Frontal cortex (tissue), 4 donors: ENCODE measurements at places on chromosomes 4 and X. TPM values are rescaled to one million over a fixed set of nuclear protein-coding genes. Genes with fewer than 3 reads are reported as not detected.

DNA sequence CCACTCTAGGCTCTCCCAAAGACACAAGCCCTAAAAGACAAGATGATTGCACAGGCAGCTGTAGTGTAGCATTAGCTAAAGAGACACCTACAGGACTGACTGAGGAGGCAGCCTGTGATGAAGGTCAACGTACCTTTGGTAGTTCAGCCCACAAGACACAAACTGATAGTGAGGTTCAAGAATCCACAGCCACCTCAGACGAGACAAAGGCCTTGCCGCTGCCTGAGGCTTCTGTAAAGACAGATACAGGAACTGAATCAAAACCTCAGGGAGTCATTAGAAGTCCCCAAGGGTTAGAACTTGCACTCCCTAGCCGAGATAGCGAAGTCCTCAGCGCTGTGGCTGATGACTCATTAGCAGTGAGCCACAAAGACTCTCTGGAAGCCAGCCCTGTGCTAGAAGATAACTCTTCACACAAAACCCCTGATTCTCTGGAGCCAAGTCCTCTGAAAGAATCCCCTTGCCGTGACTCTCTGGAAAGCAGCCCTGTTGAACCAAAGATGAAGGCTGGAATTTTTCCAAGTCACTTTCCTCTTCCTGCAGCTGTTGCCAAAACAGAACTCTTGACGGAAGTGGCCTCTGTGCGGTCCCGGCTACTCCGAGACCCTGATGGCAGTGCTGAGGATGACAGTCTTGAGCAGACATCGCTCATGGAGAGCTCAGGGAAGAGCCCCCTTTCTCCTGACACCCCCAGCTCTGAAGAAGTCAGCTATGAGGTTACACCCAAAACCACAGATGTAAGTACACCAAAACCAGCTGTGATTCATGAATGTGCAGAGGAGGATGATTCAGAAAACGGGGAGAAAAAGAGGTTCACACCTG, 306.3 kb downstream of the ANK2 start:
- DNase-seq = no peak

- peak; percentile 66 for DNase-seq
These were observed 30.6 kb upstream of the GTPBP6 start for GRCh38 chrX:349196-349595.

DNA sequence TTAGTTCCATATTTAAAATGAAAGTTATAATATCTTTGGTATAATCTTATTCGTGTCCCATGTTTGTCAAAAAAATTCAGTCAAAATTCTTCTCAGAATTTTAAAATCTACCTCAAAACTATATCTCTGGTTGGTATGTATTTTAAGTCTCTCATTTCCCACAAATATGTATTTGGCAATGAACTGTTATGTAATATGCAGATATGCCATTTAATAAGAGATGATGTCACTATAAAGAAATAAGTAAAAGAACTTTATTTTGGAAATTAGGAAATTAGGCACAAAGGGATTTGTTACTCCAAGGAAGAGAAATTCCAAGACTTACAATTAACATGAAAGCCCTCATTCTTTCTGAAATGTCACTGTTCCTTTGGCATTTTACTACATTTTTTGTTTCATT, 15.3 kb downstream of the SNCA start:
- no peak for DNase-seq

DNA sequence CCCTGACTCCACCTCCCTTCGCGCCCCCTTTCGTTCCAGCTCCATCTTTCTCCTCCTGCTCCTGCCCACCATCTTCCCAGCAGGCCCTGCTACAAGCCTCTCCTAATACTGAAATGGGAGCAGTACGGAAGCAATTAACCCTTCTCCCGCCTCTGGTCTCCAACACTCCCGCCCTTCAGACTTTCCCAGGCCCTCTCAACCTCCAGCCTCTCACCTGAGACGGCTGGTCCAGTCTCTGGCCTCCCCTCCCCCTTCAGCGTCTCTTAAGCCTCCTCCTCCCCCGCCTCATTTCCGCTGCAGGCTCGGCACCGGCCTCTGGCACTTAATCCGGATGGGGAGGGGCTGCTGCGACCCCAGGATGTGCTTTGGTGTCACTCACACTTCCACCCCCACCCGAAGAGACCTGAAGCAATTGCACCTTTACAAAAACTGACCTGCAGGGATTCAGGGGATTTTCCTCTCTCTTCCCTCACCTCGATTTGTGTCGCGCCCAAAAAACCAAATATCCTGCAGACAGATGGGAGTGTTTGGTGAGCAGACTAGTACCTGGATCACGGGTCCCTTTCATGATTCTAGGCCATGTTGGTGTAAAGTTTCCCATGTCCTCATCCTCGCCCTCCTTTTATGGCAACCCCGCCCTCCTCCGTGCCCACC, 657 bp downstream of the TCEAL8 start:
- DNase-seq = no peak

ADH1B gene
- total RNA-seq = not detected

DNA sequence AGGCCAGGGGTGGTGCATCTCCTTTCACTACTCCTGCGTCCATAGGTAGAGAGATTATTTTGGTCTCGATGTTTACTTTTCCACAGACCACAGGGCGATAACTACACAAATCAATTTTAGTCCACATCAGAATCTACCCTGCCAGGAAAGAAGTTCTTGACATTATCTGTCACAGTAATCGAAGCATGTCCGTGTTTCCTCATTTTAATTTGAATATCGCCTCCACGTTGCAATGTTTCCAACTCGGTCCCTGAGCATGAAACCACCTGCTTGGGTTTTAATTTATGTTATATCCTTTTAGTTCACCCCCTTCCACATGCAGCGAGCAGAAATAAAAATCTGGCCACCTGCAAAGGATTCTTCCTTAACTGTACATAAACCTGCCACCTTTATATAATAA, 100.1 kb upstream of the ATXN3L start:
- no peak for DNase-seq
